ENCODE measurements at places on chromosomes 12 and 14.

- DNase-seq = no peak
Observed at GRCh38 chr14:91397965-91398591, 19.5 kb downstream of the CCDC88C start.

DNA sequence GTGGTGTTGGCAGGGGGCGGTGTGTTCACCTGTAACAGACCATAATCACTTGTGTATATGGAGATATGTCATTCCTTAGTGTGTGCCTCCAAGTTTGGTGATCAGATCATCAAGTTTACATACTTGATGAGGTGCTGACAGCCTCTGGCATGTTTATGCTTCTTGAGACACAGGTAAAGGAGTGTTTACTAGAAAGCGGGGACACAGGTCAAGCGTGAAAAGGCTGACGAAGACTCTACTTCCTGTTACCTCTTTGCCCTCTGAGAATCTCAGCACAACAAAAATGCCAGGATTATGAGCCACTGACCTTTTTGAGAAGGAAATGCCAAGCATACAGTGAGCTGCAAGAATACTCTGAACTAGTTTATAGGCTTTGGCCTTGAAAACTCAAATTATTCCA lies 29.6 kb downstream of the PRDM4 start:
- no peak for DNase-seq

DNA sequence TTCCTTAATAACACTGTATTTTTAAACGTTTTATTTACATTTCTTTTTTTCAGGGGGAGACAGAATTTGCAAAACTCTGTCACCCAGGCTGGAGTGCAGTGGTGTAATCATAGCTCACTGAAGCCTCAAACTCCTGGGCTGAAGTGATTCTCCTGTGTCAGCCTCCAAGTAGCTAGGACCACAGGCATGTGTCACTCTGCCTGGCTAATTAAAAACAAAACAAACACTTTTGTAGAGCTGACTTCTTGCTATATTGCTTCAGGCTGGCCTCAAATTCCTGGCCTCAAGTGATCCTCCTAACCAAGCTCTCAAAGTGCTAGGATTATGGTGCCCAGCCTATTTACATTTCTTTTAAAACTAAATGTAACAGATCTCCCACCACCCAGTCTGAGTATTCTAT lies 12.7 kb downstream of the CPSF6 start:
- no peak for DNase-seq

GRCh38 chr12:101168001-101168400 lies 42.0 kb downstream of the SLC5A8 start:
- DNase-seq = no peak

GRCh38 chr12:105204916-105205315 lies 31.1 kb downstream of the APPL2 start:
- no peak for DNase-seq

- no peak for DNase-seq
Observed at GRCh38 chr12:77082021-77082420, 16.7 kb upstream of the E2F7 start.

DNA sequence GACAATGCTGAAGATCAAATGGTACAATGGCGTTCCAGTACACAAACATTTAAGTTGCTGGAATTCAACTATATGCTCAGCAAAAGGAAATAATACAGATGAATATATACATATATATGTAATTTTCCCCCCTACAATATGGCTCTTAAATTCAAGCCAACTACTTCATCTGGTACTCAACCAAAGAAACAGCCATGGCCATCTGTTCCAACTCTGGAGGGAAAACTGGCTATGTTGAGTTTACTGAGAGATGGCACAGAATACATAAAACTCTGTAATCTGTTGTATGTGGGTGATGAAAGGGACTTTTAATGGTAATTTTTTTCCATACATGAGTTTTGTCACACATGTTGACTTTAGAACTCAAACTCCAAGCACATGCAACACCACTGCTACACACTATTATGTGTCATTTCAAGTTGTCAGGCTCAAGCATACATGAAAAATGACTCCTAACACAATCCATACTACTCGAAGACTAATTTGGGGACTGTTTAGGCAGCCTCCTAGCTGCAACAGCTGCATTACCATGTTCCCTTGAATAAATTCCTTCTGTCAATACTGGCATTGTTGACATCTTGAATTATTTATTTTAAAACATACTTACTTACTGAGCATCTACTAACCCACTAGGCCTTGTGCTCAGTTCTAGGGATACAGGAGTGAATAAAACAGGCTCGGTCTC lies 38.2 kb upstream of the MAP3K9 start:
- DNase-seq = no peak

DNA sequence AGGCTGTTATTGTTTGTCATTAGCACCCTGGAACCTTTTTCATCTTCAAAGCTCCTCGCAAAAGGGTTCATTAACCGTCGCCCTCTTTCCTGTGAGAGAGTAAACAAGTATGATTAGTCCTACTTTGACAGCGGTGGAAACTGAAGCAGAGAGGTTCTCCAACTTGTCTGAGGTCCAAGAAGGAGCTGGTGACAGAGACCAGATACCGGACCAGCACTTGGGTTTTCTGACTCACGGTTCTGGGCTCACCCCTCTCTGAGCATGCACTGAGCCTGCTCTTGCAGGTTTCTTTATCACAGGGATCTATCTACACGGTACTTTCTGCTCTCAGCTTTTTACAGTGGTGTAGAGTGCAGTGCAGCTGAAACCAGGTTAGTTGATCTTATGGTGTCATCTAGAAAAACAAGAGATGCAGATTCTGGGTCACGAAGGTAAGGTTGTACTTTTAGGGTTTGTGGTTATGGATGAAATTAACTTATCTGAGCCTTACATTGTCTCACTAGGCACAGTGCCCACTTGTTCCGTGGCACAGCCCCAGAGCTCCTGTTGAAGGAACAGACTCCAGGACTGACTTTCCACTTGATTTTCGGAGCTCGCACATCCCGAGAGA lies 62.1 kb downstream of the PPP2R5C start:
- DNase-seq = no peak

GRCh38 chr12:111998015-111998414 lies 14.9 kb downstream of the TMEM116 start:
- DNase-seq = no peak

- DNase-seq = no peak
Observed at GRCh38 chr12:1122786-1123185, 131.8 kb downstream of the ERC1 start.

DNA sequence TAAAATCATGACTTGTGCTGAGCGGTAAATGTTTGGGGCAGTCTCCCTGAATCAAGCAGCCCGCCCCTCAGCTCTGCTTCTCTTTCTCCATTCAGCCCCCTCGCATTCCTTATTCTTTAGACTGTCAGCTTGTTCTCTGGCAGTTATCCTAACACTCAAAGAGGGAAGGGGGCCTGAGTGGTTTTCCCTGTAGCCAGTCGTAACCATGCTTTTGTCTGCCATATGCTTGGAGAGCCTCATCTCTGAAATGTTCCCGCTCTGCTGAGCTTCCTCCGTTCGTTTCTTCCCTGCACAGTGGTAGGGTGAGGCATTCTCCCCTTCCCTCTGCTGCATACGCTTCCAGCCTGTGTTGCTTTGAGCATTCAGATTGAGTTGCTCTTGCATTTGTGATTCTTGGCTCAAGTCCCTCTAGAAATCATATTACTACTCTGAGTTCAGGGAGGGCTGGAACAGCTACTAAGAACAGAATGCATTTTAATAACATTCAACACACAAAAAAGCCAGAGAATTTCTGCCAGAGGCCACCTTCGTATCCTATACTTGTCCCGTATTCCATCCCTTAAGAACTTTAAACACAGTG lies 119.7 kb downstream of the FBXL14 start:
- DNase-seq = no peak

- no peak for DNase-seq
Observed at GRCh38 chr14:99267837-99268781, 3.9 kb downstream of the BCL11B start.

DNA sequence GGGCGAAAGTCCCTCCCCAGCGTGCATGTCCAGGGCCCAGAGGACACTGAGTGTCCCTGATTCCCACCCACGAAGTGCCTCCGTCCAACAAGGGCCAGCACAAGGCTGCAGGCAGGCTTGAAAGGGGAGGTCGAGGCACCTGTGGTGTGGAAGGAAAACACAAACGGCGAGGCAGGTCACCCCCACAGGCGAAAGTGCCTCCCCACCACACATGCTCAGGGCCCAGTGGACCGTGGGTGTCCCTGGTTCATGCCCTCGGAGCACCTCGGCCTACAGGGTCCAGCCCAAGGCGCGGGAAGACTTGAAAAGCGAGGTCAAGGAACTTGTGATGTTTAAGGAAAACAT lies 370.4 kb downstream of the ALG10 start:
- DNase-seq = no peak

GRCh38 chr12:76069339-76069738 lies 15.1 kb downstream of the NAP1L1 start:
- no peak for DNase-seq

DNA sequence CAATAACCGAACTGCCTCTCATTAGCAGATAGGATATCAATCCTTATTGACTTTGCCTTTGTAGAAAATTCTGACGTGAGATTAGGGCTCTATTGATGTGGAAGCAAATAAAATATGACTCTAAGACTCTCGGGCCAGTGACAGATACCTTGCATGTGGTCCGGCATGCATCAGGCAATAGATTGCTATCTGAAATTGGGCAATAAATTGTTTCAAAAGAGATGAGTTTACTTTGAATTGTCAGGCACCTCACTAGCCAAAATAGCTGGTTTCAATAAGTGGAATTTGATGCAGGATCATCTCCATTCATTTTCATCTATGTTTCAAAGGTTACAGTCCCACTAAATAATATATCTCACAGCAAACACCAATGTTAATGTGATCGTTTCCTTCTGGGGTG lies 186.3 kb upstream of the PLEKHA5 start:
- no peak for DNase-seq

DNA sequence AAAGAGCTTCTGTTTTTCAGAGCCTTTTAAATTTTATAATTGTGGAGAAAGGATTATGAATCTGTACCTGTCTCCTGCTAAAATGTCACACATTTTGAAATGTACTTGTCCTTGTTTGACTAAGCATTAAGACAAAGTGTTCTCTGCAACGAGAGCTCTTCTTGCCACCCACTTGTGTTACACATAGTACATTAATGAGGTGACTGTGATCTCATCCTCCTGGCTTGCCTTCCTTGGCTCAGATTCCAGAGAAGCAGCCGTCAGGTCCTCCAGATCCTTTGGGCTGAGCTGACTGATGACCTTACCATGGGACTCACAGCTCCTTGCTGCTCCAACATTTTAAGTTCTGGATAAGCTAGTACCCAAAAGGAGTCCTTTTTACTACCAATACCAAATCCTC lies 81.4 kb downstream of the BBS10 start:
- DNase-seq = no peak

- no peak for DNase-seq
Observed at GRCh38 chr14:23712287-23712686, 76.1 kb downstream of the DHRS2 start.

DNA sequence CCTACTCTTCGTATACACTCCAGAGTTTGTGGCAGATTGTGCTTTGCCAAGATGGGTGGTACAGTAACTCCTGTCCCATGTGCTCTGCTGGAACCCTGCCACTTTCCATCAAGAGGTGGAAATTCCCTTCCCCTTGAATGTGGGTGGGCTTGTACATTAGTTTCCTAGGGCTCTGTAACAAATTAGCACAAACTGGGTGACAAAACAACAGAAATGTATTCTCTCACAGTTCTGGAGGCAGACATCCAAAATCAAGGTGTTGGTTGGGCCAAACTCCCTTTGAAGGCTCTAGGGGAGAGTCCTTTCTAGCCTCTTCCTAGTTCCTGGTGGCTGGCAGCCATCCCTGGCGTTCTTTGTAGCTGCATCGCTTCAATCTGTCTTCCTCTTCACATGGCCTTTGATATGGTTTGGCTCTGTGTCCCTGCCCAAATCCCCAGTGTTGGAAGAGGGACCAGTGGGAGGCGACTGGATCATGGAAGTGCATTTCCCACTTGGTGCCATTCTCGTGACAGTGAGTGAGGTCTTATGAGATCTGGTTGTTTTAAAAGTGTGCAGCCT lies 117.5 kb downstream of the VRK1 start:
- no peak for DNase-seq

GRCh38 chr14:53964249-53964648 lies 7.6 kb upstream of the BMP4 start:
- no peak for DNase-seq

DNA sequence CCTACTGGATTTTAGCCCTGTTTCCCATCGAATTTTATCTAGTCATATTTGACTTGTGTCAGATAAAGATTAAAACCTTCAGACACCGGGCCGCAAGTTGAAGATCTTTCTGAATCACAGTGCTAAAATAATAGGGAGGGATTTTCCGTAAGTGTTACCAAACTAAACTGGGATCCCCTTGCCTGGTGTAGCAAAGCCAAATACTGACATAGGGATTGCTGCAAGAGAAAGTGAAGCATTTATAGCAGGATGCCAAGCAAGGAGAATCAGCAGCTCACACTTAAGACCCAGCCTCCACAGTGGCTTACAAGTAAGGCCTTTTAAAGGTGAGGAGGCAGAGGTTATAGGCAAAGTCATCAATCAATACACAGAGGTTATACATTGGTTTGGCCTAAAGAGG lies 147.4 kb downstream of the AKAP6 start:
- DNase-seq = no peak

DNA sequence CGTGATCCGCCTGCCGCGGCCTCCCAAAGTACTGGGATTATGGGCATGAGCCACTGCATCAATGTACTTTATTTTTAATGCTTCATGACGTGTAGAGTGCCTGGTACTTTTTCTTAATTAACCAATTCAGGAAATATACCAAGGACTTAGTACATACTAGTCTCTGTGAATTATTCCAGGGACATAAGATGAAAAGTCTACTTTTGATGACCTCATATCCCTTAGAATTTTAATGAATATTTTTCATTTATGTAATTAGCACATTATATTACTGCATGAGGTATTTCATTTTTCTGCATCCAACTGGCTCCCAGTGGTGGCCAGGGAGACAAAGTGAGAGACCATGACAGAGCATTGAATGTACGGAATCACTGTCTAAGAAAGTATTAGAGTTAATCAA lies 577.7 kb upstream of the NOVA1 start:
- no peak for DNase-seq

DNA sequence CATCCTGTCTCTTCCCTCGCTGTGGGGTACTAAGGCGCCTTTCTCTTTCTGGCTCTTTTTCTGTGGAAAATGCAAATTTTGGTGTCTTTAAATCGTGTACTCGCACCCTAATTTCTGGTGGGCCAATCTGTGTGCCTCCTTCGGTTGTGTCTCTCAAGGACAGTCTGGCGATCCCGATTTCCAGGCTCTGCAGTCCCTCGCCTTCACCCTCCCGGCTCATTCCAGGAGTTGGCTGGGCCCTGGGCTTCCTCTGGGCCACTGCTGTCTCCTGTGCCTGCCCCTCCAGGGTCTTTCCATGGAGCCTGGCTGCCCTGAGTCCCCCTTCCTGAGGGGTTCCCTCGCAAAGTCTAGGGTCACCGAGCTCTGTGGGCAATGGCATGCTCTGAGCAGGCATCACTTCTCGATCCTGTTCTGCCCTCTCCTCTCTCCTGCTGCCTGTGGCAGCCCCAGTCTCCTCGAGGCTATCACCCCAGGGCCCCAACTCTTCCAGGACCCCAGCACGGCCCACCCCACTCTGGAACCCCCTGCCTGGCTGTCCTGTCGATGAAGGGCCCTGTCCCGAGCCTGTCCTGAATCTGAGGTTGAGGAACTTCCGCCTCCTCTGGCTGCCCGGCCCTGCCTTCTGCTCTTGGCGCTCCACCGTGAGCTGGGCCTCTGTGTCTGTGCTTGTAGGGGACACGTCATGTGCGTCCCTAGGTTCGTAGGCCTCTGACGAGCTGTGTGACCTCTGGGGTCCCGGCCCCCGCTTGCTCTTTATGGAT lies 24.1 kb downstream of the AHNAK2 start:
- no peak for DNase-seq
